NCI-H1930 (cell line): ENCODE measurements at places on chromosomes 13 and 19.

DNA sequence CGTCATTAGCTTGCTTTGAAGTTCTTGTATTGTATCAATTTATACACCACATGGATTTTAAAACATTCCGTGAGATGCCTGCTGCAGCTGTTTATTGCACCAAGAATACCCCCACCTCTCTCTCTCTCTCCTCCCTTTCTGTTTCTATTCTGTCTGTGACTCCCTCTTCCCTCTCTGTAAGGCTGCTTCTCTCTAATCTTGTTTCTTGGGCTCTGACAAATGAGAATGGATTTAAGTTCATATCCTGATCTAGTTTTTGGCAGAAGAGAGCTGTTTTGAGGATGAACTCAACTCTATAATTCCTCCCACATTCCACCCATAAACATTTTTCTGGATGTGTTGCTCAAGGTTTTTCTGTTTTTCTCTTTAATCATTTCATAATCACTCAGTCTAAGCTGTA is 144.3 kb upstream of the FRY start:
- DNase-seq: no peak

DNA sequence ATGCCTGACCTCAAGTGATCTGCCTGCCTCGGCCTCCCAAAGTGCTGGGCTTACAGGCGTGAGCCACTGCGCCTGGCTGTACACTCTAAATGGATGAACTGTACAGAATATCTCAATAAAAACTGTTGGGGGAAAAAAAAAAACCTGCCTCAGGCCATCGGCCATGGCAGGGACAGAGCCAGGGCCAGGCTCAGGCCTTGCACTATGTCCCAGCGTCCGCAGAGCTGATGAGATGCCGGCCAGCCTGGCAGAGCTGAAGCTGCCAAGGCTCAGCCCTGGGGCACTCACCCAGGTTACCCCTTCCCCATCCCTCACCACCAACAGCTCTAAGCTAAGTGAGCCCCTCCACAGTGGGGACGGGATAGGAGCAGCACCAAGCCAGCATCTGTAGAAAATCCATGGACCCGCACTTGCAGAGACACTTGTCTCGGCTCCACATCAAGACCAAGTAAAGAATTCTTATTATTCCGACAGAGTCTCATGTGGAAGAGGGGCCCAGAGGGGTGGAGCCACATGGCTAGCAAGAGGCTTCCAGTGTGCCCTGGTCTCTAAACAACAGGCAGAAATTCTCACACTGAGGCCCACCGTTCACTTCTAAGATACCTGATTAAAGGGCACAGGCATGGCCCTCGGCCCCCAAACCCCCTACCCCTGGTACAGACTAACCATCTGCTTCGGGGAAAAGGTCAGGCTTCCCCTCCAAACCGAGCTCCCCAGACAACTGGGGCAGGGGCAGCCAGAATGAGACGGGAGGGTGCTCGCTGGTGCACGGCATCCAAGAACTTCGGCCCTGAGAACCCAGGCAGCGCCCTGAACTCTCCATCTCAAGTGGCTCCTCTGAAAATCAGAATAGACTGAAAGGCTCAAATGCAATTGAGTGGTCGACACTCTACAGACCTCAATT is 5.8 kb downstream of the PPP6R1 start:
- DNase-seq: no peak

DNA sequence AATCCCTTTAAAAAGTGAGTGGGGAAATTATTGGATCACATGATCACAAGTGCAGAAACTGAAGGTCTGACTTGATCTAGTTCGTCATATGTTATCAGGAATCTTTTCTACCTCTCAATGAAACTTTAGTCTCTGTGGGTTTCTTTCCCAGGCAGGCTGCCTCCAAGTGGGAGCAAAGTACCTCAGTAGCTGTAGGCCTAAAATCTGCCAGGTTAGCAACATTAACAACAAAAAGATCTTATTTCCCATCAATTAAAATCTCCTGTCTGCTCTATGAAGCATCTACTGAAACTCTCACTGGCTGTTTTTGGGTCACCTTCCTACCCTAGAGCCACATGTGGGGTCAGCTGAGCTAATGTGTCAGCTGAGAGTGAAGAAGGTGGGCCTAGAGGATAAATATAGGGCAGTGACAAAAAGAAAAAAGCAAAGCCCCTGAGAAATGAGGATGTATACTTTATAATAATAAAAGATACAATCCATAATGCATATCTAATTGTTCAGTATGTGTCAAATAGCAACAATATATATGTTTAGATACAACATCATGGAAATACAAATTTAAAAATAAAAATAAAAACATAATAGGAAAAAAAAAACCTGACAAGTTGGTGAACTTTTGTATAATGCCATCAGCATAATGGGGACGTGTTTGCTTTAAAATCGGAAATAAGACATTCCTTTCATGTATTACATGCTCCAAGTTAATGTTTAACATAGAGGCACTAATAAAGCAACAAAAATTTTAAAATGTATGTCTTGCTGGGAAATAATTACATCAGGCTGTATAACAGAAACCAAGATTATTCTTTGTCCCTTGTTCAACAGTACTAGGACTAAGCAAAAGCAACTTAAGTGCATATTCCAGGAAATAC is 141.1 kb downstream of the GPC5 start:
- DNase-seq: no peak

GRCh38 chr13:114112826-114113322 is 19.5 kb downstream of the RASA3 start:
- no peak for DNase-seq

GRCh38 chr13:51585696-51586095 is 1.4 kb downstream of the WDFY2 start:
- no peak for DNase-seq
